ENCODE measurements at places on chromosomes 12 and 14.

DNA sequence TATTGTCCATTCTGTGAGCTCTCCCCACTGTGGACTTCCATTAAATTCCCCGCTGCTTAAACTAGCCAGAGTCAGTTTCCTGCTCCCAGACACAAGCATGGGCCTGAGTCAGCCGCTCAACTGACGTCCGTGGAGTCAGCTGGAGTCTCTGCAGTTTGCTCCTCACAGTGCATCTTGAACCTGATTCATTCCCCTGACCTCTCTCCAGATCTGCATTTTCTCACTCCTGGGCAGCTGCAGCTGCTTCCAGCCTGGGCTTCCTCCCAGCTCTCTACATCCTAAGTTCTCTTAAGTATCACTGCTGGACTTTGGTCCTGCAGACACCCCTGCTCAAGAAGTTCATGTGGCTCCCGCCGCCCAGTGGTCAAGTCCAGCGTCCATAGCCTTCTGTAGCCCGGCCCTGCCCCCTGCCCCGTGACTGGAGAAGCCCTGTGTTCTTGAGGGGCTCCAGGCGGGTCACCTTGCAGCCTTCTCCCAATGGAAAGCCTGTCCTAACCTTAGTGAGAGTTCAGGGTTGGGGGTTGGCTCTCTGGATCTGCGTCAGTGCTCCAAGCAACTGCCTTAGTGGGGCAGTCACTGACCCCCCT, 20.0 kb downstream of the NFKBIA start:
- DNase-seq = no peak

- no peak for DNase-seq
Measured at GRCh38 chr12:126908765-126909142, 1358.2 kb upstream of the TMEM132C start.

DNA sequence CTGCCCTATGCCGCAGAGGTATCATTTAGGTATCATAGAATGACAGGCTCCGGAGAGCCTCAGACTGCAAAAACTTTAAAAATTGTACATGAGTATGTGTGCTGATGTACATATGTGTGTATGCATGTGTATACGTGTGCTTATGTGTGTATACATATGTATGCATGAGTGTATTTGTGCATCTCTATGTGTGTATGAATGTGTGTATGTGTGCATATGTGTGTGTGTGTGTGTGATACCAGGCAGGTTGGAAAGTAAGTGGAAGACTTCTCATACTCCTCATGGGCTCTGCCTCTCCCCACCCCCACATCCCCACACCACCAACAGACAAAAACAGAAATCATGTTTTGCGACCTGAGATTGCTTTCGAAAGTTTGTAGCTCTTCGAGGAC, 621 bp upstream of the TMEM117 start:
- no peak for DNase-seq

DNA sequence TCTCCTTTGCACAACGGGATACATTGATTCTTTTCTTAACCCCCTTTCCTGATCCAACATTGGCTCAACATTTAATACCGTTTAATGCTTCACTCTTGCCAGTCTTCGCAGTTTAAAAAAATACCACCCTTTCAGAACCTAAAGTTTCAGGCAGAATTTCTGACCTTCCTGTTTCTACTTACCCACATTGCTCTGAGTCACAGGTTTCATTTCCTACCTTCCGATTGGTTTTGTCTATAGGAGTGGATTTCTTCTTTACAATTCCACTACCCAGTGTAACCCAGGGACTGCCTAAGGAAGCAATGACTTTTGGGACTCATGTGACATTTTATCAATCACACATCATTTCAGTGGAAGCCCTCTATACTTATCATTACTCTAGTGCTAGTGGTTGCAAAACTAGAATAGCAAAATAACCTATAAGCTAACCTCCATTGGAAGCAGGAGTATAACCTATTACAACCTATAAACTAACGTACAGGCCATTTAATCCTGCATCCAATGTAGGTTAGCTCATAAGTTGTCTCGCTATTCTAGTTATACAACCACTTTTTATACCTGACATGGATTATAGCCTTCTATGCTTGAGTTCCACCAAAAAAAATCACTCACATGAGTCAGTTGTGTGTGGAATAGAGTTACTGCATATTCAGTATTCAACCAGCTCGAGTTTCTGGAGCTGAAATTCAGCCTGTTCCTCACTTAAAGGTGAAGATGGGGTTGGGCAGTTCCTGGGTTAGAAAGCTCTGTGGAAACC, 64.9 kb upstream of the KITLG start:
- DNase-seq = no peak

DNA sequence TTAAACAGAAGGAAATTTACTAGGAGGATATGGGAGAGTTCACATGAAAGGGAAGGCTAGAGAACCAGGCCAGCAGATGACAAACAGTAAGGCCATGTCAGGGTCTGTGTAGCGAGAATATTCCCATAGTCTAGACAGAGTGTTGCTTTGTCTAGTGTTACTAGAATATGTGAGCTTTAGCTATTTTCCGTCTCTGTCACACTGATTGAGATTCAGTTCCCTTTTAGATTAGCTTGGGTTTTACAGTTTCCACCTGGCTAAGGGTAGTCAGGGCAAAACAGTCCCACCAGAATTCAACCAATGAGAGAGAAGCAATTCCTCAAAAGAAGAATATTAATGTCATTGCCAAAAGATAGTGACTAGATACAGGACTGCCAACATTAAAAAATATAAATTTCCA, 82.8 kb upstream of the MDM1 start:
- DNase-seq = no peak

GRCh38 chr12:66716522-66716921, 37.6 kb upstream of the GRIP1 start:
- no peak for DNase-seq

- DNase-seq = no peak
Measured at GRCh38 chr12:117042171-117042842, 56.9 kb downstream of the TESC start.

DNA sequence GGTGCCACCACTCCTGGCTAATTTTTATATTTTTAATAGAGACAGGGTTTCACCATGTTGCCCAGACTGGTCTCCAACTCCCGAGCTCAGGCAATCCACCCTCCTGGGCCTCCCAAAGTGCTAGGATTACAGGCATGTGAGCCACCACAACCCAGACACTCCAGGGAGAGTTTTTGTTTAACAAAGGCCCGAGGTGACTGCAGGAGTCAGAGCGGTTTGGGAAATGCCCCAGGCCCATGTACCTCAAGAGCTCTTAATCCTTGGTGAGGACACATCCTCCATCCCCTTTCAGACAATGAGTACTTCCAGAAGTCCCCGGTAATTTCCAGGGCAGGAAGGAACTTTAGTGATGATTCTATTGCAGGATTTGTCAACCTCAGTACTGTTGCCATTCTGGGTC, 176.0 kb downstream of the ESRRB start:
- DNase-seq = no peak

DNA sequence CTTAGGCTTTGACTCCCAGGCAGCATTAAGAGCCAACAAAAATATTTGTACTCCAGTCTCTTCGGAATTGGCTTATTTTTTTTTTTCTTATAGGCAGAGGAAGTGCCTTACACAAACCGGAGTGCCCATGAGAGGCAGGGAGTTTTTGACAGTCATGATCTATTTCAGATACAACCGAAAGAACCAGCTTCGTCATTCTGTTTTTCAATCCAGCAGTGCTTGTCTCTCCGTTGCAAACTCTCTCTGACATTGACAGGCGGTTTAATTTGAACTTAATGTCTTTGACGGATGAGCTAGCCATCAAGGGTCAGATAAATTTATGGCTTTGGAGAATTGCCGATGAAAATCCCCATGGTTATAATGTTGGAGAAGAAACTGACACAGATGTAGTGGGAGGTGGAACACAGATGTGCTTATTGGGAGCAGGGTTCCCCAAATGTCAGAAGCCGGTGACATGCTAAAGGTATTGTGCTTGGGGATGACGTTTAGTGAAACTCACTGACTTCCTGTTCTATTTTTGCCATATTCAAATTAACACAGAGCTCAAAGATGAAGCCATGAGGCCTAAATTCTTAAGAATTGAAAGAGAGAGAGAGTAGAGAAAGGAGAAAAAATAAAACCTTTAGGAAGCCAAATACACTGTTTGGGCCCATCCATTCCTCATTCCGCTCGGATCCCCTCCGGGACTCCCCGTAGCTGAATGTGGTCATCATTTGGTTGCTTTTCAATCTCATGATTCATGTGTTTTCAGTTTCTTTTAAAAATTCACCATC, 59.7 kb downstream of the PLXNC1 start:
- DNase-seq = peak; percentile 86

- no peak for DNase-seq
Measured at GRCh38 chr14:83611906-83612390, 1918.0 kb upstream of the FLRT2 start.

- no peak for DNase-seq
Measured at GRCh38 chr12:64526859-64527258, 74.9 kb downstream of the TBK1 start.

DNA sequence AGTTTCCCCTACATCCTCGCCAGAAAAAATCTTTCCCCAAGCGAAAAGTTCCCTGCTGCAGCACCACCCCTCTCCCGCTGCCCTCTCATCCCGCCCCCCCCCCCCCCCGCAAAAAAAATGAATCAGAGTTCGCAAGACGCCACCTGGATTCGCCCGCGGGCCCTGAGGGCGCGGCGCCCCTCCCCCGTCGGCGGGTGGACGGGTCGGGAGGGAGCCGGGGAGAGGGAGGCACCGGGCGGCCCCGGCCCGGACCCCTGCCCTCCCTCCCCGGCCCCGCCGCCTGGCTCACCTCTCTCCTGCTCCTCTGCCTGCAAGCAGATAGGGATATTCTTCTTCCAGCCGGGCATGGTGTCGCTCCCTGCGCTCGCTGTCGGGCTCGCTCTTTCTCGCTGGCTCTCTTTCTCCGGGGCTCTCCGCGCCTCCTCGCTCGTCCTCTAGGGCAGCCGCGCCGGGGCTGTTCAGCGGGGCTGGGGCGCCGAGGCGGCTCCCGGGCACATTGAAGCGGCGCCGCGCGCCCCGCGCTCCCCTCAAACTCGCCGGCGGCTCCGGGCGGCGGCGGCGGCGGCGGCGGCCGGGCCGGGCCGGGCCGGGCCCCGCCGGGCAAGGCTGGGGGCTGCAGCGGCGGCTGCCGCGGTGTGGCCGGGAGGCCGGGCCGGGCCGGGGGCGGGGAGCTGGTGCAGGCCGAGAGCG, 200.3 kb upstream of the CAND1 start:
- DNase-seq = no peak
